ENCODE measurements at places on chromosomes 1 and 21.

DNA sequence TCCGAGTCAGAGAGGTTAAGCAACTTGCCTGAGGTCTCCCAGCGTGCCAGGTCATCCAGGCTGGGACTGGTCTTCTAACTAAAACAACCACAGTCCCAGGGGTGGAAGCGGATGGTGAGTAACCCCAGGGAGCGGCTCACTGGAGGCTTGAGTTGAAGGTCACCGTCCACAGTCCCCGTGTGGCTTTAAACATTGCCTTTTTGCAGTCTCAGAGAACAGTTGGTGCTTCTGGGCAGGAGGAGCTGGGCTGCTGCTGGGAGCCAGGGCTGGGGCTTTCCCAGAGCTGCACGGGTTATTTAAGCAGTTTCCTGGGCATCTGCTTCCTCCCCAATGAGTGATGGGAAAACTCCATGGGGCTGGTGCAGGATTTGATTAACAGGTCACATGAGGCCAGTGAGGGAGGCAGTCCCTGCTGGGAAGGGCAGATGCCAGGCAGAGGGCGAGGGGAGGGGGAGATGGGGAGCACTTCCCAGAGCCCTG lies 12.3 kb downstream of the ARHGEF10L start:
- no peak for DNase-seq

DNA sequence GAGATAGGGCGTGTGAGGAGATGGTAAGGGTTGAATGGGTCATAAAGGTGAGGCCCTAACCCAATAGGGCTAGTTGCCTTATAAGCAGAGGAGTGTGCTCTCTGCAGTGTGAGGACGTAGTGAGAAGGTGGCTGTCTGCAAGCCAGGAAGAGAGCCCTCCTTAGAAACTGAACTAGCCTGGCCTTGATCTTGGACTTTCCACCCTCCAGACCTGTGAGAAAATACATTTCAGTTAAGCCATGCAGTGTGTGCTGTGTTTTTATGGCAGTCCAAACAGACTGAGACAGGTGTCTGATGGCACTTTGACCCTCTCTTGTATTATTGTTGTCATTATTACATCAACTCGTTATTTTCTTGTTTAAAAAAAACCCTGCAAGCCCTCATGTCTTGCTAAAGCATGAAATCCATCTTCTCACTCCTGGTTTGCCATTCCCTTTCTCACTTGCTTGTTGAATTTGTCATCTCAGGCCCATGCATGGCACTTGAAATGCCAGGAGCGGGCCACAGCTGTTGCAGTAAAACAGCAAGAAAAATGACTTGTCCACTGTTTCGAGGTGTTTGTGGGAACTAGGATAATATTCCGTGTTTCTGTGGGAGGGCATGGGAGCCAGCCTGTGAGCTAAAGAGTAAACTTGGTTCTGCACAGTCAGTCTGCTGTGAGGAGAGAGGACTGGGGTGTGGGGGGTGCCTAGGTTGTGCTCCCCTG lies 78.6 kb downstream of the STUM start:
- DNase-seq, result no peak

- no peak for DNase-seq
Observed at GRCh38 chr1:36305915-36306209, 306 bp upstream of the SH3D21 start.

DNA sequence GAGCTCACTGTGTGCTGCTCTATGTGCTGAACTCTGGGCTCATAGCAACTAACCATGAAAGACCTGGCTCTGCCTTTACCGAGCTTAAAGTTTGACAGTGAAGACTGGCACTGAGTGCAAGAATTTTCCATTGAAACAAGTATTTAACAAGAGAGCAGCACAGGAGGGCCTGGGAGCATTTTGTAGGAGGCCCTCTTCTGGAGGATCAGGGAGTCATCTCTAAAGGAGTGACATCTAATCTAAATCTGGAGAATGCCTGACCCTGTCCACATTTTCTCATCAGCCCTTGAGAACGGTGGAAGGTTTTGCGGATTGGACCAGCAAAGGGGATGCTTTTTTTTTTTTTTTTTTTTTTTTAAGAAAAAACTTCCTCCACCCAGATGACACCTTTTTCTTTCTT lies 150.8 kb downstream of the ROR1 start:
- no peak for DNase-seq

GRCh38 chr1:48654606-48655210 lies 122.0 kb downstream of the BEND5 start:
- DNase-seq, result no peak

GRCh38 chr1:185442050-185442449 lies 125.0 kb upstream of the IVNS1ABP start:
- DNase-seq, result no peak

- DNase-seq, result no peak
Observed at GRCh38 chr1:45152126-45152525, 54.3 kb downstream of the ZSWIM5 start.

DNA sequence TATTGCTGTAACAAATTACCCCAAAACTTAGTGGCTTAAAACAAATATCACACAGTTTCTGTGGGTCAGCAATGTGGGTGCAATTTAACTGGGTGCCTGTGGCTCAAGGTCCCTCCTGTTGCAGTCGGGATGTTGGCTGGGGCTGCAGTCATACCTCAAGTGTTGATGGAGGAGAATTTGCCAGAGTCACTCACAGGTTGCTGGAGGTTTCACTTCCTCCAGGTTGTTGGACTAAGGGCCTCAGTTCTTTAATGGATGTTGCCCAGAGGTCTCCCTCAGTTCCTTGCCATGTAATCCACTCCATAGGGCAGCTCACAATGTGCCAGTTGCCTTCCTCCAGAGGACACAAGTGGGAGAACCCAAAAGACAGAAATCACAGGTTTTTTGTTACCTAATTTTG lies 2.5 kb upstream of the TAF13 start:
- no peak for DNase-seq

GRCh38 chr1:7022058-7022457 lies 236.8 kb downstream of the CAMTA1 start:
- no peak for DNase-seq

Measured in DMS79 treated with DMSO at 0.1 percent for 48 hours (cell line).